ENCODE measurements at places on chromosomes 1 and 21.

GRCh38 chr1:41751804-41752513 is 166.8 kb downstream of the HIVEP3 start:
- DNase-seq: no peak

DNA sequence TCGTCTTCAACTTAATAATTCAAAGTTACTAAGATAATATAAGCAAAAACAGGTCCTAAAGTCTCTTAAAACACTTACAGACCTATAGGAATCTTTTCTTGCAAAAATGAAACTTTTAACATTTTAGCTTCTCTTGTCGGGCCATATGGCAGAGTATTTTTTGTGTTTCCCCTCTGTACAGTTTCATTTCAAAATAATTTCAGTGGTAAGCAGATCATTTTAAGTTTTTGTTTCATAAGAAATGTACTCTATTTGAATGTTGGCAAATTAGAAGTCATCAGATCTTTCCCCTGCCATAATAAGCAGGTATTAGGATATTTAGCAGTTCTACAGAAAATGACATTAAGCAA is 37.9 kb downstream of the RGL1 start:
- DNase-seq: no peak

- no peak for DNase-seq
Measured at GRCh38 chr1:83511146-83511726, 487.7 kb downstream of the TTLL7 start.

DNA sequence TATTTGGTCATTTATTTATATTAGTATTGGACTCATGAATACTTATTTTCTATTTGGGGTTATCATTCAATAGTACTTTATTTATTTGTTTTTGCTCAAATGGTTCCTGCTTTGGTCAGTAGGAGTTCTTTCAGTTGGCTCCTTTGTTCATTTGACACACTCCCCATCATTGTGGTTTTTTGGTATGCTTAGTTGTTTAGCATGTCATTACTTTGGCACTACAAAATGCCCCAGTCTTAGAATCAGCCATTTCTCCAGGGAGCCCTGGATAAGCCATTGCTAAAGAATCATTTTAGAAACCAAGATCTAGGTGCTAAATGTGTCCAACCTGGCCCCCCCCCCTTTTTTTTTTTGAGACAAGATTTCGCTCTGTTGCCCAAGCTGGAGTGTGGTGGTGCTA is 61.7 kb upstream of the MRPS6 start:
- no peak for DNase-seq

DNA sequence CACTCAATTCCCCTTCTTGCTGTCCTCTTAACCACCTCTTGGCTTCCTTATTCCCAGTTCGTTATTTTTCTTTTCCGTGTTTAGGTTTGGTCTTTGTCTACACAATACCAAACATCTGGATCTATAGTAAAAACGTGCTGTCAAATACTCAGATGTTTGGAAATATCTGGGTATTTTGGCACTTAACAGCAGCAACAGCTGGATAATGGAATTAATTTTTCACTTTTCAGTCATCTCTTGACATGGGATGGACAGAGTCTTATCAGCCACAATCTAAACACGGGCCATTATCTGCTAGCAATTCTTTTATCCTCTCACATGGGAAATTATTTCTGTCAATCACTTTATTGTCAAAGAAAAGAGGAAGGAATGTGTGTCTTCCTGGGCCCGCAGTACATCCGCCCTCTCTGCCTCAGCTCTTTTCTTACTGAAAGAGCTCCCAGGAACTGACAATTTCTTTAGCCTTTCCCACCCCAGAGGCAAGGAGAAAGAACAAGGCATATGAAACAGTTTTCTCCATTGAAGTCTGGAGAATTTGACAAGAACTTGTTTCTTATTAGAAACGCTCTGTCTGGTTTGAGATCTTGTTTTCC is 13.4 kb downstream of the NHLH2 start:
- no peak for DNase-seq

GRCh38 chr1:238334170-238334569 is 443.4 kb upstream of the ZP4 start:
- no peak for DNase-seq

- DNase-seq: no peak
Measured at GRCh38 chr1:202016811-202017748, 6.7 kb downstream of the ELF3 start.

- no peak for DNase-seq
Measured at GRCh38 chr1:210123924-210124589, 108.5 kb upstream of the SERTAD4 start.

- peak; percentile 23 for DNase-seq
Measured at GRCh38 chr1:186904361-186904760, 75.6 kb downstream of the PLA2G4A start.

DNA sequence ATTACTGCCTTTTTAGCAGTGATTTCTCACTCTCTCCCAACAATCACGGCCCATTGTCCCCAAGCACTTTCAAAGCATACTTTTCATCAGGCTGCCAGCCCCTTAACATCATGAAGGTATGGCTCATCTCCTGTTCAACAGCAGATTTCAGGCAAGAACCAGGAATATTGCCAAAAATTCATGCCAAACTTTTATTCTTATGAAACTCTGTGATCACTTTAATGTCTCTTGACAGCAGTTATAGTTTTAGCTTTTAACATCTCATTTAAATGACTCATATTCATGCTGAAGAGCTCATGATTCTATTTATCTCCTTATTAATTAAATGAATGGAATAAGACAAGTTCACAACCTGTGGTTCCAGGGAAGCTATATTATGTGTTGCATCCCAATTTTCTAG is 235.1 kb downstream of the GRIK1 start:
- DNase-seq: no peak

DNA sequence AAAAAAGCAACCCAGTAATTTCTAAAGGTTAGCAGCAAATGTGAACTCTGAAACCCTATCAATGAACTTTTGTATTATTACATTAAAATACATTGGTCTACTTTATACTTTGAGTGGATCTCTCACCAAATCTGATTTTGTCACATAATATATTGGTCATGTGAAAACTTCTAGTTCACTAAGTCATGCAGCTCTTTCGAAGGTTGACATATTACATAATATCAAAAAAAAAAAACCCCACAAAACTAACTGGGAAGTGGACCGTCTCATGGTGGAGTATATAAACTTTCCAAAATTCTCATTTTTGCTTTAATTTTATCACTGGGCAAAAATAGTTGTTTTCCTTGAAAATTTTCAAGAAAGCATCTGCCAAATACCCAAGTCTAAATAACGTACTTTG is 50.4 kb downstream of the GATAD2B start:
- no peak for DNase-seq

DNA sequence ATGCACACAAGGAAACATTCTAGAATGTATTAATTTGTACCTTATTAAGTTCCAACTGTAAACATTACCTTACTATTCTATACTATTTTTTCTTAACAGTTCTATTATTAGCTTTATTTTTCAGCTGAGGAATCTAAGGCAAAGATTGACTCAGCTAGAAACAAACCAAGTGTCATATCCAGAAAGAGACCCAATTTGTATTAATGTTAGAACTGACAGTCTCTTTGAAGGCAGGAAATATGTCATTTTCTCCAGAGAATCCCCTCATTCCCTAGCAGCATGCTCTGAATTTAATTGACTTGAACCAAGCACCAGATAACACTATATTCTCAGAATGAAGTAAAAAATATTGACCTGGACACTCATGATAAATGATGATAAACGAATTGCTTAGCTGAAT is 81.4 kb upstream of the PLPPR5 start:
- DNase-seq: no peak

All from hematopoietic multipotent progenitor cell treated with erythropoietin and hydrocortisone succinate and interleukin-3 and kit ligand, for 6 days (in vitro differentiated cells).